Fibroblast of mammary gland (primary cell): ENCODE measurements at places on chromosomes 1 and 21.

DNA sequence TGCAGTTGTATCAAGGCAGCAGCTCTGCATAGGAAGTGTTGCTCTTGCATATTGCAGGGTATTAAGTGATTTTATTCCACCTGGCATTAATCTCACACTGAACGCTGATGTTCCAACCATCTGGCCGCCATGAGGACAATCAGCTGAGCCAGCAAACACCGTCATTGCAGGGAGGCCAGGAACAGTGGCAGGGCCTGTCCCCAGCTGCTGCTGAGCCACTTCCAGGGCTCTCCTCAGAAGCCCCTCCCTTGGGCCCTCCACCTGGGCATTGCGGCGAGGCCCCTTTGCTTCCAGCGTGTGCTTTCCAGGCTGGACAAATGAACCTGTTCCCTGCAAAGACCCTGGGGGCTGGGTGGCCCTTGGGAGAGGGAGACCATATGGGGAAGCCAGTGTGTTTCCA is 171.6 kb upstream of the C1orf174 start:
- DNase-seq, result no peak

DNA sequence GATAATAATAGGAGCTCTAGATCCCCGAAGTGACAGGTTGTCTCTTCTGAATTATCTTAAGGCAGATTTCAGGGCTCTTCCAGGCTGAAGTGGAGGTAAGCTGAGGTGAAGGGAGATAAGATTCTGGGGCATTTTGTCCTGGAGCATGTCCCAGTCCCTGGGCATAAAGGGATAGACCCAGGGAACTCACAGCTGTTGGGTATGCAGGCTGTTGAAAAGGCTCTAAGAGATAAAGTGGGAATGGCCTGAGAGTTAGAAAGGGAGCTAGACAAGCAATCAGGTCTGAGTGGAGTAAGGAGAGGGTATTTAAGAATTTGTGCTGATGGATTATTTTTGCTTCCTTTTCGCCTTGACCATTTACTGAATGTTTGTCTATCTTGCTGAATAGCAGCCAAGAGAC is 123.7 kb downstream of the NOS1AP start:
- DNase-seq, result no peak

- DNase-seq, result peak; percentile 96
Measured at GRCh38 chr1:94544706-94545490, 3.3 kb upstream of the F3 start.

GRCh38 chr1:81329041-81329440 is 471.7 kb upstream of the ADGRL2 start:
- no peak for DNase-seq

DNA sequence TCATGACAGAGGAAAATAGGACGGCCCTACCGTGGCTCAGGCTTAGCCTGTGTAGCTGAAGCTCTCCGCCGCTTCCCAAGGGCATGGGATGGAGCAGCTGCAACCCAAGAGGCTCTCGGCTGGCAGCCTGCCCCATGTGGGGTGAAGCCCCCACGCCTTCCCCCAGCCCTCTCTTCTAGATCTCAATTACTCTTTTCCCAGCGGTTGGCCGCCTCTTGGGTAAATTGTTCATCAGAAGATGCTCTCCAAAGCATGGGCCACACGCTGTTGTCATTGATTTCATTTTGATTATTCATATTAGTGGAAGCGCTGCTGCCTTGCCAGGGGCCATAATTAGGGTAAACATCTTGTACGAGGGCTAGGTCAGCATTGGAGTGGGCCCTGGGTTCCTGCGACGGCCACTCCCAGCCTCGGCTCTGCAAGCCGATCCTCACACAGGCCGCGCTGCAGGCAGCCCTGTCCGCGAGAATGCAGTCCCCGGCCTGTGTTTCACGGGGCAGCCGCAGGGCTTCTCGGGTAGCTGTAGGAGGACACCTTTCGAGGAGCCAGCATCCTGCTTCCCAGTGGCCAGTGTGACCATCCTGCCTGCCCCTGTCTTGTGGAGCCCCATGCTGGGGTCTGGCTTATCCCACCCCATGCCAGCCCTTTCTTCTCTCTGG is 114.4 kb upstream of the VAMP3 start:
- DNase-seq, result no peak

- no peak for DNase-seq
Measured at GRCh38 chr1:157626099-157626498, 28.2 kb upstream of the FCRL4 start.

- DNase-seq, result no peak
Measured at GRCh38 chr1:244445320-244446181, 6.2 kb downstream of the ADSS2 start.

DNA sequence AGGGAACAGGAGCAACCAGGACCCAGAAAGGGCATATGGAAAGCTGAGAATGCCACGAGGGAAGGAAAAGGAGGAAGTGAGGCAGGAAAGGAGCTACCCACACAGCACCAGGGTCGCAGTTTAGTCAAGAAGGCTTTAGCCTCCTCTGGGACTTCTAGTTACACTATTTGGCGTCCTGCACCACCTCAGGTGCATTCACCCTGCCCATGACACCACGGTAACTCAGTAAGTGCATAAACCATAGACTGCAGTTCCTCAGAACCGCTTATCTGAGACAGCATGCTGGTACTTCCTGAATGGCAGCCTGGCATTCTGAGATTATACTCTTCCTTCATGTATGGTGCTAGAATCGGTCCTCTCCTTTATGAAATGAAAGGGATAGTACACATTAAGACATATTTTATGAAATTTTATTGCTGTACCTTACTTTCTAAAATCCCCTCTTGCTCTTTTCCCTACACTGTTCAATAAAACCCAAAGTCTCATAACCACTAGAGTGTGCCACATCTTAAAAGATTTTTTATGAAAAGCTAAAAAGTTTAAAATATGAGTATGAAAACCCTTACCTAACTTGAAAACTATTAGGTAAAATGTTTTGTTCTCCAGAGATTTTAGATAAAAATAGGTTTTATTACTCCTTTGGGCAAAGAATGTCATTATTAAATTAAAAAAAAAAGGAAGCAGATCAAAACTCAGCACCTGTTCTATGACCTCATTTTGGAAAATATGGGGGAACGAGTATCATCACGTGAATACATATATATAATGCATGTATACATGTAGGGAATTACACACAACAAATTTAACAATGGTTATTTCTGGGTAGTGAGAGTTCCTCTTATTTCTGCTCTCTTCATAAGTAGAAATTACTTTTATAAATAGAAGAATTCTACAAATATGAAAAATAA is 67.3 kb downstream of the VAV3 start:
- DNase-seq, result no peak

- peak; percentile 75 for DNase-seq
Measured at GRCh38 chr1:24191860-24192259, 4.8 kb upstream of the IFNLR1 start.

GRCh38 chr1:15027515-15027986 is 126.0 kb upstream of the TMEM51 start:
- peak; percentile 58 for DNase-seq

DNA sequence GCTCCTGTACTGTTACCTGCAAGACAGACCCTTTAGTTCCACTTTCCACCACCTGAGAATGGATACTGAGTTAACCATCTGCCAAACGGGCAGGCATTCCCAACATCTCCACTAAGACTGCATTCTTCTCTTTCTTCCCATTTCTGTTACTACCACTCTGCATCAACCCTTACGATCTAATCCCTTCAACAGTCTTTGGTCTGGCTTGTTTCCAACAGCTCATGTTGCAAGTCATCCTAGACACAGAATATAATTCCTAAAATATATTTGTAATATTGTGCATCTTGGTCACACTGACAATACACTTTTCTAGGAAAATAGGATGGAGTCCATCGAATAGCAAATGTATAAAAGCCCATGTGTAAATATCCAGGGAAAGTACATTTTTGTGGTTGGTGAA is 166.7 kb downstream of the SIPA1L2 start:
- DNase-seq, result no peak

- DNase-seq, result peak; percentile 56
Measured at GRCh38 chr1:87243573-87243972, 85.1 kb upstream of the LMO4 start.

GRCh38 chr1:184583849-184584248 is 170.8 kb downstream of the EDEM3 start:
- no peak for DNase-seq

- DNase-seq, result peak; percentile 77
Measured at GRCh38 chr1:156053768-156054499, at the start of gene UBQLN4. Gene UBQLN4, minus strand, starts transcription at chr1:156053798. Its CDS starts 97 bp downstream, at chr1:156053701.

- DNase-seq, result peak; percentile 67
Measured at GRCh38 chr1:68010090-68010489, 40.3 kb downstream of the DIRAS3 start.

- peak; percentile 36 for DNase-seq
Measured at GRCh38 chr21:28487455-28488070, 505.1 kb downstream of the LTN1 start.

DNA sequence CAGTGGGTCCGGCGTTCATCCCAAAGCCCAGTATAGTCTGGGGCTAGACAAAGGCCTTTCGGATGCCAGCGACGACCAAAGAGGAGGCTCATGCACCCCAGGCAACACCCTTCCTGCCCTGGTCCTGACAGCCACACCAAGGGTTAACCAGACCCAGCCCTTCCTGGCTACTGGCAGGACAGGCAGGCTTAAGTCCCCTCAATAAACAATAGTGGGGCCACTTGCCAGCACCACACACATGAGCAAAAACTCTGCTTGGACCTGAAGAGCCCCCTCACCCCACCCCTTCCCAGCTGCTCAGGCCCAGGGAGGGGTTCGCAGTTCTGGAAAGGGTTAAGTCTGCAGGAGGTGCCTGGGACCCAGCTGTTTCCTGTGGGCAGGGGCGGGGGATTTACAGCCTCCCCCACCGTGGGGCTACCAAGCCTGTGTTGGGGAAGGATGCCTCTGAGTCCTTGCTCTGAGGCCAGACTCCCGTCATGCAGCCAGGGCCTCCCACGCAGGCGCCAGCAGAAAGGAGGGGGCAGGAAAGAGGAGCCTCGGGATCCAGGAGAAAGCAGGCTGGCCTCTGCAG is 18.2 kb downstream of the PHLDA3 start:
- DNase-seq, result peak; percentile 71

GRCh38 chr1:59638231-59638711 is 176.5 kb upstream of the HOOK1 start:
- DNase-seq, result peak; percentile 93

GRCh38 chr1:101284622-101285218 is 47.9 kb downstream of the S1PR1 start:
- DNase-seq, result no peak

- no peak for DNase-seq
Measured at GRCh38 chr1:171969813-171970212, 128.5 kb downstream of the DNM3 start.

DNA sequence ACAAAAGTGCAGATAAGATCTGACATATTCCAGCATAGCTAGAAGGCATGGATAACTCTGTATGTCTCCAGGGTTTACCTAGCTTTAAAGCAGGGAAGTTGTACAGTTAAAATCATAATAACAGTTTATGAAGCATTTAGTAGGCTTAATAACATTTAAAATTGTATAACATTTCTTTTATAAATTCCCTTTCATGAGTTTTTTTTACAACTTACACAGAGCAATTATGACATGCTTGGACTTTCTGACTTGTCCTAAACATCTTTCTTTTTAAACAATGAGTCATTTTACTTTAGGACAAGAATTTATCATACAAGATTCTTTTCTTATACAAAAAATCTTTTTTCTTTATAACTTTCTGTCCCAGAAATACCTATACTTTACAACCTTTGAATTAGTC is 408.5 kb upstream of the NEGR1 start:
- peak; percentile 15 for DNase-seq

GRCh38 chr1:68704800-68705443 is 208.0 kb upstream of the DEPDC1 start:
- no peak for DNase-seq

DNA sequence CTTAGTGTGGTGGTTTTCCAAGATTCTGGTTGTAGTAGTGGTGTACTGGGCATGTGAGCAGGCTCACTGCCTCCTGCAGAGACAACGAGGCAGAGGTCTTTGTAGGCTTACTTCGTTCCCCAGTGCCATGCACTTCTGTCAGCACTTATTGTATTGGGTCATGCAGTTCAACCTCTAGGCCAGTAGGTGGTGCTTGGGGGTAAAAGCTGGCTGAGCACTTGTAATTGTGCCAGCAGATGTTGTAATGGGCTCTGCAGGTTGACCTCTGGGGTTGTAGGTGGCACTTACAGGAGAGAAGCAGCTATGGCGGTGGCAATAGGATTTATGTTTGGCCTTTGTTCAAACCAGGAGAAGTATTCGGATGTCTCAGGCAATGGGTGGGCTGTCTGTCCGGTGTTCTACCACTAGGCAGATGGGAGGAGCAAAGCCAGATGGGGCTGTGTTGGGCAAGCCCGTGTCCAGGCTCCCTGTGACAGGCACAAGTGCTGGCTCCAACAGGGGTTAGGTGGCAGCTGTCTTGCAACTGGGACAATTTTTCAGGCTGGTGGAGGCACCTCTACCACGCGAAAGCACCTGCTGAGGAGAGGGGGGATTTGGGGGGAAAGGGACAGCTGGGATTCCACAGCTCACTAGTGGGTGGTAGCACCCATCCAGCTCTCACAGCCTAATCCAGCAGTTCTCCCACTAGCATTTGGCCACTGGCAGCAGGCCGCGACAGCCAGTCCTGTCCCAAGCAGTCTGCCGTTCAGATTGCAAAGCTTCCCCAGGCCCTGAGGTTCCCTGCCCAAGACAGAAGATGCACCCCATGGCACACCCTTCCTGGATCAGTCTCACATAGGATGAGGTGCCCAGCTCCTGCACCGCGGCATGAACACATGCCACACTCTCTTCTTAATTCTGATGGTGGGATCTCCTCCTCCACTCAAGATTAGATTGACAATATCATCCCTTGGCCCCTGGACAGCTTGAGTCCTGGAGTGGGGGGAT is 274.5 kb downstream of the CTH start:
- peak; percentile 81 for DNase-seq

- peak; percentile 5 for DNase-seq
Measured at GRCh38 chr1:147664206-147664605, 6.1 kb downstream of the ACP6 start.

DNA sequence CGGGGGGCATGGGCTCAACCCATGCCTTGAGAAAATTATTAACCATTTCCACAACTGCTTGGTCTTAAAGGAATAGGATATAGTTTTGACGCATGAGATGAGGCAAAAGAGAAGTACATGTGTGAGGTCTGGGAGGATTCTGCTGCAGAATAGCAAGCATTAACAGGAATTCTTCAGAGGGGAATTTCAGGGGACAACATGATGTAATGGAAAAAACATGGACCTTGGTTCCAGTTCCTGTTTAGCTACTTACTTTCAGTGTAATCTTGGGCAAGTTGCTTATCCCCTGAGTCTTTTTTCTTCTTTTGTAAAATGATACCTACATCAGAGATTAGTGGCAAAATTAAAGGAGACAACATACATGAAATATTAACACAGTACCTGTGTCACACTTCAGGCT is 85.6 kb downstream of the PRRX1 start:
- no peak for DNase-seq

GRCh38 chr1:237556911-237557310 is 333.8 kb downstream of the ZP4 start:
- no peak for DNase-seq
